ENCODE measurements at places on chromosomes 6 and 20.

DNA sequence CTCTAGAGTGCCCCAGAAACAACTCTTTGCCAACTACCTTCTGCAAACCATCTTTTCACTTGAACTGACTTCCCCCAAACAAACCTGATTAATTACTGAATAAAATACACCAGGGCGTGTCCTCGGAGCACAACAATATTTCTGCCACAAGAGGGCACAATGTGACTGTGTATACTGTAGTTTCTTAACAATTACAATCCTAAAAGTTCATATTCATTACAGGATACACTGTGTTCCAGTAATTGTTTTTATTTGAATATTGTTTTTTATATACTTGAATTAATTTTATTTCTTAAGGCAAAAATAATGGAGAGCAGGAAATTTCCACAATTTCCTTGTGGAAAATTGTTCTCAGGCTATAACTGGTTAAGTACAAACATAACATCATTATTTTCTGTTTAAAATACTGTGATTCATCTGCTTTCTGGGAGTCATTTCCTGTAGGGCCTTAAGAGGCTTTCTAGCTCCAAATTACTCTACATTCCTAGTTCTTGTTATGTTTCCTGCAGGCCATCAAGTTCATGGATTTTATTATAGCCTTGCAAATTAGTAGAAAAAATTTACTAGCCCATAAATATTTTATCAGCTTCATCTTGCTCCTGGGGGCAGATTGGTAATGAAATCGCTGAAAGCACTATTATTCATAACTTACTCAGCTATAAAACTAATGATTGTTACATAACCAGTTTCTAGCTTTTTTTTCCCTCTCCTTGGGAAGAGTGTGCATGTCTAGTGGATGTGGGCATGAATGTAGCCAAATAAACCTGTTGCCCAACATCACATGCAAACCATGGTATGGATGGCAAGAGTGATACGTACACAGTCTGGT lies 51.9 kb upstream of the SLC22A16 start:
- peak; percentile 85 for DNase-seq

- peak; percentile 53 for DNase-seq
Observed at GRCh38 chr6:54981647-54982046, 135.1 kb downstream of the FAM83B start.

DNA sequence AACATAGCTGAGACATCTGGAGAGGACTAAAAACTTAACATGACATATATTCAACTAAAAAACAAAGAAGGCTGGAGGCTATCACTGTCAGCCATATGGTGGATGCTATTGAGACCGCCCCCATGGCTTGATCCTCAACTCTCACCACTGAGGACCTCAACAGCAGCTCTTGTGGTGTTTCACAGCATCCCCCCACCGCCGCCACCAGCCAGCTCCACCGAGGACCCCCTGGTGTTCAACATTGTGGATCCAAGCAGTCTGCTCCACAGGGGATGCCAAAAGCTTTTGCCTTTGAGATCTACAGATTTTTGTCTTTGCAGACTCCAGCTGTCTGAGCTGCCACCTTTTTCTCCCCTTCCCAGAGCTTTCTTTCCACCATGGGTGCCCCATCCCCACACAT lies 64.6 kb downstream of the NUS1 start:
- no peak for DNase-seq

DNA sequence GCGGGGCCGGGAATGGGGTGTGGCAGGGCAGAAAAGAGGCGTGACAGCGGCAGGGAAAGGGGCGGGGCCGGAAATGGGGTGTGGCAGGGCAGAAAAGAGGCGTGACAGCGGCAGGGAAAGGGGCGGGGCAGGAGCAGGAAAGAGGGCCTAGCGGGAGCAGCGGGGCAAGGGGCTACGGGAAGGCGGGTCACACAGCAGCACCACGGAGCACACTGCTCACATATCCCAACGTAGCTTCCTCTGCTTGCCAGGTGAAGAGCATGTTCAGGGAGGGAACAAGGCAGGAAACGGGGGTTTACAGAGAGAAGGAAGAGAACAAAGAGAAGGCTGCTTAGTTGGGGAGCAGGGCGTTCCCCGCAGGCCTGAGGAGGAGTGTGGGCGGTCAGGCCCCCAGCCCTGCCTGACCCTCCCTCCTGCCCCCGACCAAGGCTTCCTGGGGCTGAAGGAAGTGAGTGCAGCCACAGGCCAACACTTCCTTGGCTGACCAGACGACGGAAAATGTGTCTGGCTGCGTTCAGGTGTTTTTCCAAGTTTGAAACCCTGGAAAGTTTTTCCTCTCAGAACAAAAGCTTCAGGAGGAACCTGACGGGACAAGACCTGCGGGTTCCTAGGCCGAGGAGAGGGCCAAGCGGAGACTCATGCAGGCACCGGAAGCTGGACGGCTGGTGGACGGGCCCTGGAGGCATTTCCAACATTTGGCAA lies 13.8 kb downstream of the UCKL1 start:
- DNase-seq: no peak

DNA sequence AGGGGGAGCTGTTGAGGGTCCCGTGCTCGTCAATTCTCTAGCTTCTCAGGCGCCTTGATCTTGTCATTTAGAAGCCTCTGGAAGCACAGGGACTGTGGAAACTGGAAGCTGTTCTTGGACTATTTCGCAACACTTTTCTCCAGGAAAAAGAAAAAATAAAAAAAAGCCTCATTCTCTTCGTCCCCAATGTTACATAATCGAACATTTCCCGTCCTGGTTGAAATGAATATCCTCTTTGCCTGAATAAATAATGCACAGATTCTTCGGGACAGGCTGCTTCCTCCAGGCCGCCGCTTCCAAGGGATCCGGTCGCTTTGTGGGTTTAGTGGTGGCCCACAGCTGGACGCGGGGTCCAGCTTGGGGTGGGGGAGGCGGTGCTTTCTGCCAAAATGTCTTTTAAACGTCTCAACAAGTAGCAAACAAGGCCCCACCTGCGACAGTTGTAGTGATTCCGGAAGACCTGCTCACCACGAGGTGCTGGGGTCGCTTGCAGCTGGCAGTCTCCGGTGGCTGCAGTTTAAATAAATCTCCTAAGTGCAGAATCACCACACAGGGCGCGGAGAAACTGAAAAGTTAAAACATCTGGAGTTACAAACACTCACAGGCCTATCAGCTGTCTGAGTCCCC lies 125.9 kb upstream of the ESR1 start:
- no peak for DNase-seq

- no peak for DNase-seq
Observed at GRCh38 chr6:43919774-43920173, 149.8 kb downstream of the VEGFA start.

- DNase-seq: no peak
Observed at GRCh38 chr6:16419636-16420336, 181.4 kb downstream of the GMPR start.

DNA sequence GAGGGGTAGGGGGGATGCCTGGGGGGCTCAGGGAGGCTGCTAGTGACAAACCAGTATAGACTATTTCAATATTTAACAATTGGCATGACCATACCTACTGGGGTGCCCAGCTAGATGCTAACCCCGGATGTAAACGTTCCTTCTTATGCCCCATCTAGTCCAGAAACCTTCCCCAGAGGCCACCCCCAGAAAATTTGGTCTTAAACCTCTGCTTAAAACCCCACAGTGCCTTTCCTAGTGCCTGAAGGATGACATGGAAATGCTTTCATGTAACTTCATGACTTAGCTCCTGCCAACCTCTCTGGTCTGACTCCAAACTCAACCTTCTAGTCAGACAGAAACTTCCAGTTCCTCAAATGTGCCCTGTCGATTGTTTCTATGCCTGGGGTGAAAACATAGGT lies 52.0 kb downstream of the JPH2 start:
- DNase-seq: no peak

DNA sequence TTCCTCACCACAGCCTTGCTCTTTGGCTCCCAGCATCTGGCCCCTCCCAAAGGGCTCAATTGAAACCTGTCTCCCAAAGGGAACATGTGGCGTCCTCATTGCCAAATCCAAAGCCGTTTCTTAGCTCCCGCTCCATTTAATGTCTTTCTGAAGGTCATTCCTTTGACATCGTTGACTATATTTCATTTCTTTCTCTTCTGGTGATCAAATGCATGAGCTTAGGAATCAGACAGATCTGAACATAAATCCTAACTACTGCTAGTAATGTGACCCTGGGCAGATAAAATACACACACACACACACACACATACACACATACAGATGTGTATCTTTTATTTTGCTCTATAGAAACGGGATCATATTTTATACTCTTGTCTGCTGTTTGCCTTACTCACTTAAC lies 964.7 kb upstream of the FLRT3 start:
- no peak for DNase-seq

- peak; percentile 33 for DNase-seq
Observed at GRCh38 chr6:149508485-149508884, 23.7 kb upstream of the ZC3H12D start.

DNA sequence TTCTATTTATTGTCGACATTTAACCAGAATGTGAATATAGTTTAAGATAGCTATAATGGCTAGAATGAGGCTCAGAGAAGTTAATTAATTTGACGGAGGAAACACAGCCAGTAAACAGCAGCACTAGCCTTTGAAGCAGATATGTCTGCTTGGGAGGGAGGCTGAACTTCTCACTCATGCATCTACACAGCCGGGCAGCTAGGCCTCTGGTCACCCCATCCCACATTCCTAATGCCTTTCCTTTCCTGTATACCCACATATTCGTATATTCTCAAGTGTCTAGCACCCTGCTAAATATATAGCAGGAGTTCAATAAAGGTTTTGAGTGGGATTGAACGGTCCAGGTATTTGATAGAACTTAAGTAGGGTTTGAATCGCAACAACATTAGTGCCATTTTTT lies 230.4 kb upstream of the PDE10A start:
- DNase-seq: no peak

DNA sequence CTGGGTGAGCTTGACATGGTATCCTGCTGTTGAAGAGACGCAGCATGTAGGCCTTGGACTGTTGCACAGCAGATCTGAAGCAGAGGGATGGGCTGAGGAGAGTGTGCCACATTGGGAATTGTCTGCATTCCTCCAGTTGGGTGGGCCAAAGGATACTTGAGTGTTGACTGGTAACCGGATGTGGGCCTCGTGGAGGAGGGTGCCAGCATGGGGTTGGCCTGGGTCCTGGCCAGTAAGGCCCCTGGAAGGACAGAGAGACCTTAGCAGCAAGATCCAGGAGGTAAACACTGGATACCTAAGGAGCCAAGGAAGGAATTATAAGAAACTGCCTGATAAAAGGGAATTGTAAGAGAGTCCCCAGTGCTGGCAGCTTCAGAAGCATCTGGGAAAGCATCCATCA lies 76.9 kb downstream of the FIG4 start:
- DNase-seq: peak; percentile 64

DNA sequence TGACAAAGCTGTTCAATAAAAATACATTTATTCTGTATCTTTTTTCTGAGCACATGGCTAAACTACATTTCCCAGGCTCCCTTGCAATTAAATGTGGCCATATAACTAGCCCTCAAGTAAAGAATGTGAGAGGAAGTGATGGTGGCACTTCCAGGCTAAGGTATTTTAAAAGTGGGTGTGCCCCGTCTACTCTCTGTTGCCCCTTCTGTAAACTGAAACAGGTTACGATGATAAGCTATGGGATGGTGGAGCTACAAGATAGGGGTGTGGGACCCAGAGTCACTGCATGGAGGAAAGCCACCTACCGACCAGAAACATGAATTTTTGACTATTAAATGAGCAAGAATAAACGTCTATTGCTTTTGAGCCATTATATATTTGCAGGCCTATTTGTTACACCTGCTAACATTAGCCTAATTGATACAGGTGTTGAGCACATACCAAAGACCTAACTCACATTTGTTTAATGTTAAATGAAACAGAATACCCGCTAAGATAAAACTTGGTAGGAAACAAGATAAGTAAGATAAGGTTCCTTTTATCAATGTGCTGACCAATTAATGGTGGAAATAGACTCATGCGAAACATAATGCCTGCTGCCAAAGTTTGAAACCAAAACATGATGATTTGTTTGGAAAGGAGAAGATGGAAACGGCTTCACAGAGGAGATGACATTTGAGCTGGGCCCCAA lies 3.1 kb downstream of the FYN start:
- DNase-seq: no peak
